Effector CD8-positive, alpha-beta T cell (primary cell): ENCODE measurements at places on chromosomes 13 and 19.

DNA sequence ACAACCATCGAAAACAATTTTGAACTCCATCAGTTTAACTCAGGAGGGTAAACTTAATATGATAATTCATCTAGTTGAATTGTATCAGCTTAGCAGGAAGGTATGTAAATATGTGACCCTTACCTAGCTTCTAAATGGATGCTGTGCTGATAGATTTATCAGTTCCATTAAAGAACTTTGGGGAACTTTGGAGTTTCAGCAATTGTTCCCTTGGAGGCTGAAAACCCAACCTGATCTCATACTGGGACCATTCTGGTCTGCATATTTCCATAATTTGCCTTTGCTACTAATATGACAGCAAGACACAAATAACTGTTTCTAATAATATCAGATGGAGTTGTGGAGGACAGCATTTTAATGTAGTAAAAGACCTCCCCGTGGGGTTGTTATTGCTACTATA, 127.8 kb downstream of the GGACT start:
- DNase-seq: no peak

DNA sequence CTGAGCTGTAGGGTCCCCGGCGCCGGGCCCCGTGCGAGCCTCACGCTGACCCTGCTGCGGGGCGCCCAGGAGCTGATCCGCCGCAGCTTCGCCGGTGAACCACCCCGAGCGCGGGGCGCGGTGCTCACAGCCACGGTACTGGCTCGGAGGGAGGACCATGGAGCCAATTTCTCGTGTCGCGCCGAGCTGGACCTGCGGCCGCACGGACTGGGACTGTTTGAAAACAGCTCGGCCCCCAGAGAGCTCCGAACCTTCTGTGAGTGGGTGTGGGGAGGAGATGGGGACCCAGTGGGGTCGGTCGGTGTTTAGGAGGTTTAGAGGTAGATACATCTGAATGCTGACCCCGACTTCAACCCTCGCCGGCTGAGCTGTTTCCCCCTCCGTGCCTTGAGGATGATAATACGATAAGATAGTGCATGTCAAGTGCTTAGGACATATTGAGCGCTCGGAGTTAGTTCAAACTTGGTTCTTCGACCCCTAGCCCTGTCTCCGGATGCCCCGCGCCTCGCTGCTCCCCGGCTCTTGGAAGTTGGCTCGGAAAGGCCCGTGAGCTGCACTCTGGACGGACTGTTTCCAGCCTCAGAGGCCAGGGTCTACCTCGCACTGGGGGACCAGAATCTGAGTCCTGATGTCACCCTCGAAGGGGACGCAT, 1.9 kb downstream of the ICAM5 start:
- DNase-seq: no peak

DNA sequence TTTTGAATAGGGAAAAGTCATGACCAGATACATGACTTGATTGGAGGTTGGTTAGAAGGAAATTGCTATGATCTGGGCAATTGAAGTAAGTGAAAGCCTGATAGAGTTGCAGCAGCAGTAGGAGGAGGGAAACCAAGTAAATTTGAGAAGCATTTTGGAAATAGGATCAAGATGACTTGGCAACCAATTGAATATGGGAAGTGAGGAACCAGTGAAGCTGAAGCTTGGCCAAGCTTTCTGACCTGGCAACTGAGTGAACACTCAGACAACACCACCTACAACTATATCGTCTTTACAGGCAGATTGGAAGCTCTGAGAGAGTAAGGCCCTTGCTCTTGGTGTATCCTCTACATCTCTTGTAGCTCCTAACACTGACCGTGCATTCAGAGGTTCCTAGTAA, 16.2 kb upstream of the KATNAL1 start:
- DNase-seq: no peak

DNA sequence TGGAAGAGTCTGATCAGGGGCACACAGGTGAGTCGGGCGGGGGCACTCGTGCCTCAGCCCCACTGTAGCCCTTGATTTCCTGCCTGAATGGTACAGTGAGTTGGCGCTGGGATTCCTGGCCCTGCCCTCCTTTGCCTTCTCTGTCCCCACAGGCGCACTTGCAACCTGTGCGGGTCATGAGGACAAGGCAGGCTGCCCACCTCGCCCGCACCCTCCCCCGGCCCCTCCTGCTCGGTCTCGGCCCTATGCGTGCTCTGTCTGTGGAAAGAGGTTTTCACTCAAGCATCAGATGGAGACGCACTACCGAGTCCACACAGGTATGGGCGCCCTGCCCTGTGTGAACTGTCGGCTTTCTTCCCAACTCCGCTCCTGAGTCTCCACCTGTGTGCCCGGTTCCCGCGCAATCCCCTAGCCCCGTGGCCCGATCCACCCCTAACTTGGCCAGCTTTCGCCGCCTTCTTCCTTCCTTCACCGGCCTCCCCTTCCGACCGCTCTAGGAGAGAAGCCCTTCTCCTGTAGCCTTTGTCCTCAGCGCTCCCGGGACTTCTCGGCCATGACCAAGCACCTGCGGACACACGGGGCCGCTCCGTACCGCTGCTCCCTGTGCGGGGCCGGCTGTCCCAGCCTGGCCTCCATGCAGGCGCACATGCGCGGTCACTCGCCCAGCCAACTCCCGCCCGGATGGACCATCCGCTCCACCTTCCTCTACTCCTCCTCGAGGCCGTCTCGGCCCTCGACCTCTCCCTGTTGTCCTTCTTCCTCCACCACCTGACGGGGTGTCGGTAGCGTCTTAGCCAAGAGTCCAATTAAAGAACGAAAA, 1.6 kb upstream of the KMT2B start:
- DNase-seq: no peak

- no peak for DNase-seq
Measured at GRCh38 chr19:47725759-47726401, 12.7 kb downstream of the EHD2 start.

GRCh38 chr19:37955986-37956385, 49.0 kb downstream of the SIPA1L3 start:
- DNase-seq: no peak
